ENCODE measurements at places on chromosomes 4 and X.

- DNase-seq = peak; percentile 20
Observed at GRCh38 chr4:151169223-151169622, 69.8 kb downstream of the RPS3A start.

- no peak for DNase-seq
Observed at GRCh38 chr4:104530426-104530825, 35.7 kb upstream of the CXXC4 start.

- peak; percentile 78 for DNase-seq
Observed at GRCh38 chr4:139083607-139083955, 68.0 kb downstream of the NOCT start.

DNA sequence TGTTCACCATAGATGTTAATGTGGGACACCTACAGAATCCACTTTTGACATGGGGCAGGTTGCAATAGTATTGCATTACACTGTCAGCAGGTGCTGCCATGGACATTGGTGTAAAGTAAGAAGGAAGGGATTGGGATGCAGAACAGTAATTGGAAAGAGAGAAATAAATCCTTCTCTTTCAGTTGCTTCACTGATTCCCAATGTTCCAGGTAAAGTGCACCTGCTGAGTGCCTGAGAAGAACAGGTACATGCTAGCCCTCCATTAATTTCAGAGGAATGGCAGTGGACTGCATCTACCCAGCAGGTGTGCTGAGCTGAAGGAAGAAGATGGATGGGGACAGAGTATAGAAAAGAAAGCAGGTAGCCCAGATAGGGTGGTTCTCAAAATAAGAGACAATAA is 248.5 kb downstream of the TENM3 start:
- DNase-seq = no peak

DNA sequence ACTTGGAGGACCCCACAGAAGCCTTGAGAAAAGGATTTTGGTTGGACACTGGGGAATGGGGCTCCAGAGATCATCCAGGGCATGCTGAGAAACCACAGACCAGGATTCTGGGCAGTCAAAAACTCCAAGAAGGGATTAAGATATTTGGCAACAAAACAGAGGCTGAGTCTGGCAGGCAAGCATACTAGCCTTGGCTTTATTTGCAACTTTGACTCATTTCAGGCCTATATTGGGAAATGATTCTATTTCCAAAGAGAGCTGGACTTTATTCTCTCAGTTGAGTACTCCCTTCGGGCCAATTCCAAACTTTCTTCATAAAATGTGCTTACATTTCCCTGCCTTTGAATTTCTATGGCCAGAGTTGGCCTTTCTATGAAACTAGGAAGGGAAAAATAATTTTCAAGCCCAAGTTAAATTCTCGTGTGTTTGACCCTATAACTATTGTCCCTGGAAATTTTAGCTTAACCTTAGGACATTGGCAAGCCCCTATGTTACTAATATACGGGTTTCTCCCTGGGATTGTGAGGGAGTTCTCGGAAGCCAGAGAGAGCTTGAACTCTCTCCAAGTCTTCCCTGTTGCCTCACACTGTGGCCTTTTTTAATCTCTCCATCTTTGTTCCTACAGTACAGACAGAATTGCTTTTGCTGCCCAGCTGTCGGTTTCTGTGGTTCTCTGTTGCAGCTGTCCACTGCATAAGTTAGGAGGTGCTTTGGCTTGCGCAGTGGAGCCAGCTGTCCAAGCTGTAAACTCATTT is 112.6 kb upstream of the FAM9A start:
- no peak for DNase-seq

GRCh38 chrX:131199091-131199490 is 90.0 kb downstream of the IGSF1 start:
- DNase-seq = no peak

GRCh38 chr4:6390356-6390755 is 82.1 kb downstream of the PPP2R2C start:
- DNase-seq = no peak

- DNase-seq = no peak
Observed at GRCh38 chr4:90648311-90648710, 521.1 kb downstream of the CCSER1 start.

DNA sequence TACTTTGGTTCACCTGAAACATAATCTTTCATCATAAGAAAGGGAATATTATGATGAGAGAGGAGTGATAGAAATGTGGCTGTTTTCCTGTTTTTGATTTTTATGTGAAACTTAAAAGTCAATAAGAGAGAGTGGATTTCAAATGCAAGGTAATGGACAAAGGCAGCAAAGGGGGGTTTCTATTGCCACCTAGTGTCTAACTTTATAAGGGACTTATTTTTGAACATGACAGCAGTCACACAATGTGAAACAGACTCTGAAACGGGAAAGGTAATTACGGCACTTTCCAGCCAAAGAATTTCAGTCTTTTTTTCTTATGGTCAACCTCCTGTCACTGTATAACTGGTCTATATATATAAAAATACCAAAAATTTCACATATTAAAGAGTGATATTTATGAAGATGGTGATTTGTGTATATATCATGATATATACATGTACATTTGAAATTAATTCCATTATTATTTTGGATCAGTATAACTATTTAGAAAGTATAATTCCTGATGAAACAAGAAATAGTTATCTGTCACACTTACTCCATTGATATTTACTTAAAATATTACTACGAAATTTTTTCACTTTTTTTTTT is 127.1 kb downstream of the FBXO8 start:
- DNase-seq = peak; percentile 56

DNA sequence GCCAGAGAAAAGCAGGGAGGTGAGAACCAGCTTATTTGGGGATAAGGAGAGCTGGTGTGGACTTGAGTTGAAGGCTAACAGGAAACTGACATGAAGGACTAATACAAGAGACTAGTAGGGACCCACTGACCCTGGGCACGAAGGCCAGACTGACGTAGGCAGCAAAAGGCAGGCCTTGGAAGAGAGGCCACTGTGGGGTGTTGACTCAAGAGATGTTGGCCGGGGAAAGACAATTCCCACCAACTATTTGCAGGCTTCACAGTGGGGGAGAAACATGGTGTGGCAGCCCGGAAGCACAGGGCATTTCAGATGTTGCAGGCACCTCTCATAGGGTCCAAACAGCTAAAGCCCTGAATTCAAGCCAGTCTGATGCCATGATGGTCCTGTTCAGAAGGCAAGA is 24.4 kb upstream of the MAP3K15 start:
- DNase-seq = no peak

GRCh38 chr4:99029852-99030251 is 34.3 kb downstream of the METAP1 start:
- no peak for DNase-seq

GRCh38 chr4:94880956-94881355 is 123.2 kb downstream of the BMPR1B start:
- no peak for DNase-seq

DNA sequence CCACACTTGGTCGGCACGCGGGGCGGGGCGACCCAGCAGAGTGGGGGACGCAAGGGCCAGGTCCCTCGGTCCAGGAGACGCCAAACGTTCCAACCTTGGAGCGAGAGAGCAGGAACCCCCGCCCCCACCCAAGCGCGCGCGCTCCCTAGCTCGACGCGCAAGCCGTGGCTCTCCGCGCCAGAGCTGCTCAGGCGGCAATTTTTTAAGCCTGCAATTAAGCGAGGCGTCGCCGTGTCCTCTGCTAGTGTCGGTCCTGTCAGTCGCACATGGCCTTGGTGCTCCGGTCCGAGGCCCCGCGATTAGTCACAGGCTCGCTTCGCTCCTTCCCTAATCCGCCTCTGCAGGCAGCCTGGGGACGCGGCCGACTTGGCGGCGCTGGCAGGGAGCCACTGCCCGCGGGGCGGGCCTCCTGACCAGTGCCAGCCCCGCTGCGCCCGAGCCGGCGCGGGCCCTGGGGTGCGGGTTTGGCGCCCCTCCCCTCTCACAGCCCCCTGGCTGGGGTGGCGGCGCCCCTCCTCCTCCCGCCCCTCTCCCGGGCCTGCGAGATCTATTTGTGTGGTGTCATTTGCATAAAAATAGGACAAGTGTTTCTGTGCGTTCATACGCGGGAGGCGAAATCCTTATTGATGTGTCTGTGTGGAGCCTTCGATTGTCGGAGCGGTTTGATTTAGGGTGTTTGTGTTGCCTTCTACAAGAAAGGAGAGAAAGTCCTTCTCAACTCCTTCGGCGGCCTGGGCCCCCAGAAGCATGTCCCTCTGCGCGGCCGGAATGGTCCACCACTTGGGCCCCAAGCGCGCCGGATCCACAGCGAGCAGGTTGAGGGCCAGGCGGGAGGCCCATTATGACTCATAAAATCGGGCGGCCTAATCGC is 9.8 kb upstream of the BCOR start:
- DNase-seq = peak; percentile 84

GRCh38 chr4:94757192-94758140 is at the start of gene BMPR1B:
Gene BMPR1B, plus strand, starts transcription at chr4:94757955. Its CDS starts 346,470 bp downstream, at chr4:95104425.
- peak; percentile 84 for DNase-seq

Measured in mesendoderm (in vitro differentiated cells).